ENCODE measurements at places on chromosomes 3 and 15. TPM values are rescaled to one million over a fixed set of nuclear protein-coding genes. Genes with fewer than 3 reads are reported as not detected.

The SEC11A gene
- 212 TPM for total RNA-seq

The TRH gene
- total RNA-seq = not detected

The ITGB5 gene
- 124 TPM for total RNA-seq

The DUOX1 gene
- total RNA-seq = not detected

The ZKSCAN7 gene
- 2.5 TPM for total RNA-seq

The GOLGA6B gene
- not detected for total RNA-seq

The CAMKV gene
- not detected for total RNA-seq

The KBTBD8 gene
- total RNA-seq = 0.72 TPM

The LRRC34 gene
- 13.7 TPM for total RNA-seq

The GCNT3 gene
- total RNA-seq = 0.29 TPM
